ENCODE measurements at places on chromosomes 7 and 10.

DNA sequence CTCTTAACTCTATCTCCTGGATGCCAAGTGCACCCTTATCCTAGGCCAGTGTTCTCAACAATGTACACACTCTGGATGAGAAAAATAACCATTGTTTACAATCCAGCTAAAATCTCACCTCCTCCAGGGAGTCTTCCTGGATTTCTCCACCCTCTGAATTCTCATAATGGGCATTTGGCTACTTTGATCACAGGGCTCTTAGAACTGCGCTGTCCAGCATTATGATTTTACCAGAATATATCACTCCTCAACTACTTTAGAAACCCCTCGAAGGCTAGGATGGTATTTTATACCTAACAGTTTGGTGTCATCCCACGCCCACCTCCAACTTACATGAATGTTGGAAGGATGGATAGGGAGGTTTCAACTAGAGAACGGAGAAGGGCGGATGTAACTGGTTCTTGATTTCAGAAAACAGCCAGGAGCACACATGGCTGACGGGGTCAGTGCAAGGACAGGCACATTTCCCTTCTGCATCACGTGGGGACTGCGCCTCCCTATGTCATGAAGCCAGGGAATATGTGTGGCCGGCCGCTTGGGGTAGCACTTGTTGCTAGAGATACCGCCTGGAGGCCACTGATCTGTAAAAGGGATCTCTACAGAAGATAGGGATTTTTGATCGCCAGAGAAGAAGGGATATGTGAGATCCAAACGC lies 1.2 kb upstream of the ATP6V0E2 start:
- peak; percentile 84 for DNase-seq

GRCh38 chr7:93054975-93055374 lies 62.8 kb downstream of the SAMD9 start:
- no peak for DNase-seq

DNA sequence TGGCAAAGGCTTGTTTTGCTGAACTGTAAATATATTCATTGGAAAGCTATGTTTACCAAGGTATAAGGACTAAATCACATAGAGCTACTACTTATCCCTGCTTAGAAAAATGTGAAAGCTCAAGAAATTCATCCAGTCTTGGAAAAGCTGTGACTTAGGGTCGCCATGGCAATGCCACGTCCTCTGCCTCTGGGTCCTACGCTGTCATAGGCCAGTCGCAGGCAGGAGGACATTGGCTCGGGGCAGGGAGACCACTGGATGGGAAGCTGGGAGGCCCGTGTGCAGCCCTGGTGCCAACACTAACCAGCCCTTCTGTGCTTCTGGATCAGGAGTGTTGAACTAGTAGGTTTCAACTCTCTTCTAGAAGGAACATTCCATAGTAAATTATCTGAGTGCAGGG lies 67.3 kb upstream of the PDZD8 start:
- peak; percentile 40 for DNase-seq

DNA sequence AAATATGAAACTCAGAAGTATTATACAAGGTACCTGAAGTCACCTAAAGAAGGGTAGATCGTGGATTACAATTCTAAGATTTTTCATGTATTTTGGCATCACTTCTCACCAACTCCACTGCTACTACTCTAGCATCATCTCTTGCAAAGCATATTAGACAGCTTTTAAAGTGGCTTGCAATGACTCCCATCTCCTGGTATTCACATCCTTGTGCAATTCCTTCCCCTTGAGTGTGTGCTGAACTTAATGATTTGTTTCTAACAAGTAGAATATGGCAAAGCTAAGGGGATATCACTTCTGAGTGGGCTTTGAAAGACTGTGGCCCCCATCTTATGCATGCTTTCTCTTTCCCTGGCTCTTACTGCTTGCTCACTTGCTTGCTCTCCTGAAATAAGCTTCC lies 280.2 kb downstream of the SNX13 start:
- DNase-seq = no peak

GRCh38 chr7:155198196-155198892 lies 99.3 kb upstream of the INSIG1 start:
- no peak for DNase-seq

DNA sequence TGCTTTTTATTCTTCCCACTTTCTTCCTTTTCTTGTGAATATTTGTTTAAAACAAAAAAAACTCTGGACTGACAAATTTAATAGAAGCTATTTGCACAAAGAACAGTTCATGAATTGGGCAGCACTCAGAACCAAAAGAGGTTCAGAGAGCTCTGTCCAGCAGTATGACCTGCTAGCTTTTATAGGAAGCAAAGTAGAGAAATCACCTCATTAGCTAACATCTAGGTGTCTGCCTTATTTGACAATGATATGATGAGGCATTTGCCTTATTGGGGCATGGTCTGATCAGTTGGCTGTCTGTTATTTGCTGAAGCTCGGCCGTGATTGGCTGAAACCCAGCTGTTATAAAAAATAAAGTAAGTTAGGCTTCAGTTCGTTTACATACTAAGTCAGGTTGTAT lies 819 bp upstream of the TRIM4 start:
- no peak for DNase-seq

DNA sequence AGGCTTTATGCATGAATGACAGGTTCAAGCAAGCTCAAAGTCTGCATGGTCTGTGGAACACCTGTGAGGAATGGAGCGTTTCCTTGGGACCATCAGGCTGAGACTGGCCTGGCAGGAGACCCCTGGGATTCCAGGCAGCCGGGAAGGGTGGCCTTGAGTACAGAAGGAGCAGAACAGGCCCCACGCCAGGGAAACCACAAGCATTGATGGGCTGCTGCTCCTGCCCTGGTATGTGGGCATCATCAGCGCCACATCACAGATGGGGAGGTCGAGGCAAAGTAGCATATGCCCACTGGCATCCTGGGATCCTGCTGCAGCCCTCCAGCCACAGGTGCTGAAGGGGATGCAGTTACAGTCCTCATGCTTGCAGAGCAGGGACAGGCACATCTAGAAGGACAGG lies 40.9 kb downstream of the ANTXRL start:
- no peak for DNase-seq

GRCh38 chr10:8095959-8096358 lies 41.5 kb downstream of the GATA3 start:
- DNase-seq = no peak

GRCh38 chr10:84427903-84428650 lies 99.7 kb downstream of the CCSER2 start:
- DNase-seq = no peak

DNA sequence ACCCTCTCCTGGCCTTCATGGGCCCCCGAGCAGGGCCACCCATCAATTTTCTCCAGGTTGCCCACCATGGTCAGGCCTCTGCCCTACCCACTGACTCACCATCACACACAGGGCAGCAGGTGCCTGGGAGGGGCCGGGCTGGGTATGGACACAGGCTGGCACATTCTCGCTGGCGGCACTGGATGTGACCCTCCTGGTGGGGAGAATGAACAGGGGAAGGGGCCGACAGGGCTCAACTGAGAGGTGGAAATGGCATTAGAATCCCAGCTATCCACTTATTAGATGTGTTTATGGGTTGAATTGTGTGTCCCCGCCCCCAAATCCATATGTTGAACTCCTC lies 16.4 kb downstream of the KCP start:
- no peak for DNase-seq

DNA sequence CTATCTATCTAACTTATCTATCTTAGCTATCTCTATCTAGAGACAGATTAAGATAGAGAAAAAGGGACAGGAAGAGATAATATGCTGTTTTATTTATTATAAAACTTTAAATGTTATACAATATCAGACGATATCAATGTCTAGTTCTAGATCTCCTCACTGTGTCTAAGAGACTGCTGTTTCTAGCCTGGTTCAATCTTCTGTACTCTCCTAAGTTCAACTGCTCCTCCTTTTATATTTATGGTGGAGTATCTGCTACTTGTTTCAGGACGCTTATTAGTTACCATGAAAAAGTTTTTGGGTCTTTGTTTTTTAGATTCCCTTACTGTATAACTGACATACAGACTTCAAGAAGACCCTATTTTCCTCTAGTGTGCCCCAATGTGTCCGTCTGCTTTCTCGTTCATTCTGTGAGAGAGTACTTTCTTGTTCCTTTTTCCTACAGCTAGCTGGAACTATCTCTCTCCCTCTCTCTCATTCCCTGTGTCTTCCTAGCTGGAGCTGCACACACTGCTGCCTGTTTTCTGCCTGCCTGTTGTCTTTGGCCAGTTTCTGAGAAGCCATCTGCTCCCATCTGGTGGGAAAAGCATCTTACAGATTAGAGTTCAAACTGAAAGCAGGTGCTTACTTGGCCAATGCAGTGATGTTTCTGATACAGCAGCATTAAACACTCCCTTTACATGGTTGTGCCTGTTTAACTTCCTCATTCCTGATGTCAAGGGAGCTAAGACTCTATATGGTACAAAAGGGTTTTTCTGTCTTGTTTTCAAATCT lies 49.4 kb upstream of the ARL4A start:
- DNase-seq = peak; percentile 30

- no peak for DNase-seq
Measured at GRCh38 chr10:92385831-92386230, 94.9 kb downstream of the MARCHF5 start.

DNA sequence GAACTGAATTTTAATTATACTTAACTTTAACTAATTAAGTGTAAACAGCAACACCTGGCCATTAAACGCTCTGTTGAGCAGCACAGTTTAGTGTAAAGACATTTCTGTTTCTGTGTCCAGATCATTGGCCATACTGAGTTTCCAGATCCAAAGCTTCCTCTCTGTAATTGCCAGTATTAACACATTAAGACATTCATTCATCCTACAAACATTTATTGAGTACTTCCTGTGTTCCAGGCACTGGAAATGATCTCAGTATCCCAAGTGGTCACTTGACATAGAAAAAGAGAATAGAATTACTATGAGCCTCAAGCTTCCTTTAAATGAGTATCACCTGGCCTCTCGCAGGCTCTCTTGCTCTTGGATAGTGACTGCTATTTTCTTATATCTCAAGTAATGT lies 618.1 kb downstream of the SORCS3 start:
- DNase-seq = no peak

GRCh38 chr7:1810961-1811849 lies 141.1 kb downstream of the ELFN1 start:
- peak; percentile 71 for DNase-seq

DNA sequence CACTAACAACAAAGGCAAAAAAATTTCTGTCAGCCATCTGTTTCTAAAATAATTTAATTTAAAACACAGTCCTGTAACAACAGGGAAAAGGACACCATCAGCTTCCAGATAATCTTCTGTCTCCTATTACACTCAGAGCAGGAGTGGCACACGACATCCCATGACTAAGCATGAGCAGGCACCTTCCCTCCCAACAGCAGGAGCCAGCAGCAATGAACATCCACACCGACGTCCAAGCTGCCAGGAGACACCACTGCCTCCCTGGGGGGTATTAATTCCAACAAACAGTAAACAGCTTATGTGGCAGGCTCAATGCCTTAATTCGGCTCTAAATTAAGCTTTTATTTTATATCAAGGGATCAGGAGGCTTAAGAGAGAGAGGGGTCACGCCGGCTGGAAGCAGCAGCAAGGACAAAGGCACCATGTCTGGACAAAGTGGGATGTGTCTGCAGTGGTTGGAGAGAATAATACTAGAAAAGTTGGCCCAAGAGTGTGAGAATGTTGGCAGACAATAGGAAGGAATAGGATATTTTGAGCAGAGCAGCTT lies 45.7 kb downstream of the KIAA1549 start:
- peak; percentile 45 for DNase-seq

DNA sequence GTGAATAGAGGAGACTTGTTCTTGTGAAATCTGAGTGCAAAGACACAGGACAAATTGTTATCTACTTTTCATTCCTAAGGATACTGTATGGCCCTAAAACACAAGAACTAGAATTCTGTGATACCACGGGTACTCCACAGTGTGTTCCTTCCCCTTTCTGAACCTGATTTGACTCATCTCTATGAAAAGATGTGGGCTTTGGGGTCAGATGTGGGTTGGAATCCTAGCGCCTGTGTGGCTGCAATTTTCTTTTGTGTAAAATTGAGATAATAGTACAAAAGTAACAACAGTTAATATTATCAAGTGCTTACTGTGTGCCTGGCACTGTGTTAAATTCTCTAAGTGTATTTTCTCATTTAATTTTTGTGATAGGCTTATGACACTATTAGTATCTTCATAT lies 8.1 kb downstream of the SRGN start:
- no peak for DNase-seq

GRCh38 chr10:102970562-102971340 lies 52.7 kb downstream of the CNNM2 start:
- no peak for DNase-seq

GRCh38 chr10:63208986-63209385 lies 75.9 kb downstream of the NRBF2 start:
- DNase-seq = no peak

GRCh38 chr10:71985542-71986250 lies 21.5 kb downstream of the CHST3 start:
- DNase-seq = peak; percentile 67
